Stimulated activated CD8-positive, alpha-beta memory T cell treated with anti-CD3 and anti-CD28 coated beads, Interleukin-7, amount 100 ng/mL, for 48 hours (primary cell): ENCODE measurements at places on chromosomes 16 and 17.
A peak's percentile ranks its signal among the peaks of the same experiment; 100 is the strongest.

GRCh38 chr17:45138911-45139532 lies 3.5 kb downstream of the ACBD4 start:
- DNase-seq: no peak

GRCh38 chr16:24344784-24345183 lies 88.6 kb downstream of the CACNG3 start:
- no peak for DNase-seq

GRCh38 chr17:38921756-38922411 lies 3.5 kb upstream of the LASP1NB start:
- DNase-seq: no peak

- DNase-seq: no peak
Observed at GRCh38 chr17:12691173-12691572, 25.5 kb downstream of the MYOCD start.

GRCh38 chr17:9330141-9330540 lies 245.5 kb downstream of the STX8 start:
- DNase-seq: no peak

DNA sequence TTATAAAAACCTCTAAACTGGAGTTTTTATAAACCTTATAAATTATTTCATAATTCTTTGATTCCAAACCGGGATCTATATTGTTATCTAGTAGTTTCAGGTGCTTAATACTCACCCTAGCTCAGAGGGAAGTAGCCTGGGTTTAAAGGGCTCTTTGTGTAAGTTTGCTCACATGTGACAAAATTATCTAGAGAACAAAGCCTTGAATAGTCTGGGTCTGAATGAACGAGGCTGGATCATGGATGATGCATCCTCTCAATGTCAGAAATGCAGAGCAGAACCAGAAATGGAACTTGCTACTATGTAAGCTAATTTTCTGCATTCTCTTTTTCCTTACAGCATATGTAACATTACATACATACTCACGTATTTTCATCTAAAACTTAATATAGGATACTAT lies 103.9 kb upstream of the NETO2 start:
- no peak for DNase-seq

- DNase-seq: no peak
Observed at GRCh38 chr17:39629494-39629880, 2.7 kb downstream of the PPP1R1B start.

DNA sequence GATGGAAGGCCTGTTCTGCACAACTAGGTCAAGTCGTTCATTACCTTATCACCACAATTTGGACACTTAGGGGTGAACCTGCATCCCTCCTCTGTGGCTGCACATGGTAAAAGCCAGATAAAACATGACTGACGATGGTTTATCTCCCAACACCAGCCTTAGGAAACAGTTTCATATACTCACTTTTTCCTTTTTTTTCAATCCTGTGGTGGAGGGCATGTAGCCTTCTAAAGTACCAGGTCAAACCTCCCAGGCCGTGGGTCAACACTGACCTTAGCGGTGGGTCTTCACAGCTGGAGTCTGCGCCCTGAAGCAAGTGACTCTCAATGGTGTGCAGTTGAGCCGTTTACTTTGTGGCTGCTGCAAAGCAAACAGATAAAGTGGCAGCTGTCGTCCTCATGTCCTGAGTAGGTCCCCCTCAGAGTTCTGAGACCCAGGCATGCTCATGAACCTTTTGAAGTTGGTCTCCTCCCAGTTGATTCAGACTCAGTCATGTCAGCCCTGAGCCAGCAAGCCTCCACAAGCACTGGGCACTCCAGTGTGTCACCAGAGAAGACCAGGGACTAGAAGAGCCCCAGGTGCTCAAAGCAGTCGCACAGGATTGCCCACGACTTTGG lies 5.9 kb downstream of the FAHD1 start:
- DNase-seq: no peak

DNA sequence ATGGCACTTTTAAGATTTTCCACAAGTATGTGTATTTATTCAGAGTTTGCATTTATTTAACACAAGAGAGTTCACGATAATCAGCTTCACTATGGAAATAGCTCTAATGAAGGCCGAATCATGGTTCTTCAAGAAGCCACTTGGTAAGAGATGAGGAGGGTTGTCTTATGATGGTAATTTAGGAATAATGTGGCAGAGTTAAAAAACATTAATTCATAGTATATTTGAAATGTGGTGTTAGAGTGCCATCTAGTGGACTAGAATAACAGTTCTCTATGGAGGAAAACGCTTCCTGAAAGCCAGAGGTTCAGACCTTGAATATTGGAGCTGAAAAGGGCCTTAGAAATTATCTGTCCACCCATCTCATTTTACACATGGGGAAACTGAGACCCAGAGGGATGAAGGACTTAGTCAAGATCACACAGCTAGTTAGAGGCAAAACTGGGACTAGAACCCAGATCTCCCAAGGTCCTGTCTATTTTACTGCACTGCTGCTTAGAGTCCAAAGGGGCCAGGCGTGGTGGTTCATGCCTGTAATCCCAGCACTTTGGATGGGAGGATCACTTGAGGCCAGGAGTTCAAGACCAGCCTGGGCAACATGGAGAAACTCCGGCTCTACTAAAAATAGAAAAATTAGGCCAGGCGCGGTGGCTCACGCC lies 33.8 kb upstream of the KPNB1 start:
- DNase-seq: no peak

GRCh38 chr17:42698736-42699414 lies 16.5 kb downstream of the CNTNAP1 start:
- DNase-seq: no peak

DNA sequence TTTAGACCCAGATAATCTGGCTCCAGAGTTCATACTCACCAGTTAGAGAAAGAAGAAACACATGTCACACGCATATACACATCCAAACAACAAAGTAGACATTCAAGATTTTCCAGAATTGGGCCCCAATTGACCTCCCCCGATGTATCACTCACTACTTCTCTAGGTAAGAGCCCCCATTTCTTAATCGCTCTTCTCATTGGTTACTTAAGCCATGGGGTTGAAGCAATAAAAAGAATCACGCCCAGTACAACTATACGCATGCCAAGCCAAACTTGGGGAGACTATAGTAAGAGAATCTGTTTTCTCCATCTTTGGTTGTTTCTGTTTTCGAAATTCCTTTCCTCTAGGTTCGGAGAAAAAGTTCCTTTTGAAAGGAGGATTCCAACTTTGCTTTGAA lies 565 bp downstream of the DDX52 start:
- no peak for DNase-seq

DNA sequence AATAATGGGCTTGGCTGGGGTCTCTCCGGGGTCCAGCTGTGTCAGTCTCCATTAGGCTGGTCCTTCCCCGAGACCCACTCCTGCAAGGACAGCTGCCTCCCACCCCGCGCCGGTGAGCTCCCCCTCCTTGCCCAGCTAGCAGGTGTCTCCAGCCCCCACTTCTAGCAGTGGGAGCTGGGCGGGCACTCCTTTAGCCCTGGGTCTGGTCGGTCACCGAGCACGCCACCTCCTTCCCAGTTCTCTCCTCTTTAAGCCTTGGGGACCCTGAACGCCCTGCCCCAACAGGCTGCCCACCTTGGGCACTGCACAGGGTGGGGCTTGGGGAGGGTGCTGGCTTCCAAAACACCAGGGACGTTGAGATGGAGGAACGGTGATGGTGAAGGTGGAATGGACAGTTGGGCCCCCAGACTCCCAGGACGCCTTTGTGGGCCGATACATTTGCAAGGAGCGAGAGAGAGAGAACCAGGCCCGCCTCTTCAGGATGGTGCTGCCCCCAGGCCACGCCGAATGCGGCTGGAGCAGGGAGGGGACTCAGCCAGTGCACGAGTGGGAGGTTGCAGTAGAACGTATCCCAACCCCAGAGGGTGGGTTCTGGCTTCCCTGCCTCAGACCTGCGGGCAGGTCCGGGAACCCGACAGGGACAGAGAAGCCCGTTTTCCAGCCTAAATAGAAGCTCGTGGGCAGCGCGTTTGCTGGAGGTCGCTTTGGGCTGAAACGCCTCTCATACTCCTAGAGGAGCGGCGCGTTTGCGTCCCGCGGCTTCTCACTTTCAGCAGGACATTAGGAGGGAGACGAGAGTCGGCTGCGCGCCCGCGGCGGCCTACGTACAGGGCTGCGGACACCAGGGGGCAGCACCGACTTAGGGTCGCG lies 10.7 kb downstream of the TBX2 start:
- no peak for DNase-seq

DNA sequence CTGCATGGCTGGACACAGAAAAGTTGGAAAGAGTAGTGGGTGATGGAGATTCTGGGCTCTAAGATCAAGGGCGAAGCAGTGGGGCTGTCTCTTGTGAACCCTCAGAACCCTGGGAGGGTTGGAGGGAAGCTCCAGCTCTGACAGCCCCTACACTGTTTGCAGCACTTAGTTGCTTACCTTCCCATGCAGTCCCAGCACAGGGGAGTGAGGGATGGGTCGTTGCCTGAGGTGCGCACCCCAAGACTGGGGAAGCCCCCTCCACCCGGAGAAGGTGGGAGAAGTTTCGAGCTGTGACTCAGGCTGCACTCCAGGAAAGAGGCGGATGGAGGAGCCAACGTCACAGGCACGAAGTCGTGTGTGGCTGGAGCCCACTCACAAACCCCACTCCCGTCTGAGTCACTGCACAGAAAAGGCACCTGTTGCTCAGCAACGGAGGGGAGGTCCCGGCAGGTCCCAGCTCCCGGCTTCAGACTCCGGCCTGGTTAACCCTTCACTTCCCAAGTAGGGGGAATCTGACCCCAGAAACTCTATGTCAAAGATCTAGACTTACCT lies 60.1 kb downstream of the AIPL1 start:
- peak; percentile 56 for DNase-seq

DNA sequence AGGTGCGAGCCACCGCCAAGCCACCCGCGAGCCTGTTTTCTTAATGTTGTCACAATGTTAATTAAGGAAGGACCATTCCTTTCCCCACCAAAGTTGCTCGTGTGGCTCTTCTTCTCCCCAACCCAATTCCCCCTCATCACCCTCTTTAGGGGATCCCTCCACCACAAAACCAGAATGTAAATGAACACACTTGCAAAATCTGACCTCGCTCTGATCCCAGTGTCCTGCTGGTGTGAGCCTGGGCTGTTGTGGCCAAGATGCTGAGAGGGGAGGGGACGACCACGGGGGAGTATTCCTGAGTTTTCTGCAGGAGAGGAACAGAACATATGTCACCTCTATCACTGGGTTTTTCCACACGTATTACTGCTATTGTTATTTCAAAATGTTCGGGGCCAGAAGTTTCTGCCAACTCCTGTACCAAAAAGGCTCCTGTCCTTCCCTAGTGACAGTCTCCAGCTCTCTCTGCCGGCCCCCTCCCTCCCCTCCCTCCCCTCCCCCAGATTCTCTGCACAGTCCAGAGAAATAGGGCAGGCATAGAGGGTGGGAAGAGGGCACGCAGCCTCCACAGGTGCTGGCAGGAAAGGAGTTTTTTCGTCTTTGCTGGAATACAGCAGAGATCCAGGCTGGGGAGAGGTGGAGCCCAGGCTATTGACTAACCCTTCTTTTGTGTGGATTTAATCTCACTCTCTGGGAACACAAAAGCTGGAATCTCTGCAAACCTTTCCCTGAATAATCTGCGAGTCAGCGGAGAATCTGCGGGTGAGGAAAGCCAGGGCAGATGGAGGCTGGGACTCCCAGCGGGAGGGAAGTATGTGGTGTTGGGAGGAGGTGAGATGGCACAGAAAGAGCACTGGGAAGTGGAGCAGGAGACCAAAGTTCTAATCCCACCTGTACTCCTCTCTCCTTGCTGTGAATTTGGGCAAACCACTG lies 4.5 kb upstream of the CA4 start:
- no peak for DNase-seq

GRCh38 chr17:1496869-1497268 lies 4.4 kb upstream of the MYO1C start:
- no peak for DNase-seq

DNA sequence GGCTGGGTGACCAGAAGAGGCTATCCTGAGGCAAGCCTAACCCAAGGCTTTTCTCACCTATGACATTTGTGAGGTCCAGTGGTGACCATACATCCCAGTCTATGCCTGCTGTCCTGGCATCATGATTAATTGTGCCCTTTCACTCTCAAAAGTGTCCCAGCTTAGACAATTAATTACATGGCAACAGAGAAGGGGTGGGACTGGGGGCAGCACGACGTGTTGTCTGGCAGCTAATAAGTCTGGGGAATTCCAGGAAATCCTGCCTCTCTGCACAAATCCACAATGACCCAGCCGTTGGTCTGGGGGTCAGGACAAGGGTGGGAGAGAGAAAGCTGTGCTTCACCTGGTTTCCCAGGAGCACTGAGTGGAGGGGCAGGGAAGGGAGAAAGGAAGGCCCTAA lies 14.0 kb upstream of the MTMR4 start:
- no peak for DNase-seq

- no peak for DNase-seq
Observed at GRCh38 chr17:48194097-48194550, 86.6 kb downstream of the SNX11 start.

GRCh38 chr17:37720989-37721388 lies 23.9 kb downstream of the HNF1B start:
- no peak for DNase-seq

- DNase-seq: no peak
Observed at GRCh38 chr16:29714972-29715371, 30.8 kb downstream of the C16orf54 start.

GRCh38 chr17:82548681-82549303 lies 29.3 kb downstream of the FOXK2 start:
- DNase-seq: no peak

GRCh38 chr17:41835214-41835799 lies 725 bp downstream of the NT5C3B start:
- DNase-seq: no peak

DNA sequence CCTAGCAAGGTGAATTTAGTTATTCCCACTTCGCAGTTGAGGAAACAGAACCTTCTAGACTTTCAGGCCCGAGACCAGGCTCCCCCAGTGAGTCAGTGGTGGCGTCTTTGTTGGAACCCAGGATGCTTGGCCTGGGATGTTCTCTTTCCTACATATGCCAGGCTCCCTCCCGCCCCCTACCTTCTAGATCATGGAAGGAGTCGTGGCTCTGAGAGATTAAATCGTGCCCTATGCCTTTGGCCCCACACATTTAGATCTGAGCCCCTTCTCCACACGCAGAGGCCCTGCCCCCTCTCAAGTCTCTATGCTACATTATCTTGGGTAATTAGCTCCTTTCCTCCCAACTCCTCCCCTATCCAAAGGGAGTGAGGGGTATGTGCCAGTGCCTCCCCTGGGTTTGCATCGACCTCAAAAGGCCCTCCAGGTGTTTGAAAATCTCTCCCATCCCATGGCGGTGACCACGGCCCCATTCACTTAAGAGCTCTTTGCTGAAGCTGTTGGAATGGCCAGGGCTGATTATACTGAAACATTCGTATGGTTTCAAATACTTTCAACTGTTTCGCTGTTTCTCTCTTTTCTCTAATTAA lies 3.0 kb downstream of the NGFR start:
- no peak for DNase-seq
